CD4-positive, alpha-beta T cell treated with Interleukin-10 for 1 hour (primary cell): ENCODE measurements at places on chromosomes 13 and 19.
A peak's percentile ranks its signal among the peaks of the same experiment; 100 is the strongest.

GRCh38 chr13:75422028-75422427 lies 59.9 kb downstream of the TBC1D4 start:
- no peak for DNase-seq

DNA sequence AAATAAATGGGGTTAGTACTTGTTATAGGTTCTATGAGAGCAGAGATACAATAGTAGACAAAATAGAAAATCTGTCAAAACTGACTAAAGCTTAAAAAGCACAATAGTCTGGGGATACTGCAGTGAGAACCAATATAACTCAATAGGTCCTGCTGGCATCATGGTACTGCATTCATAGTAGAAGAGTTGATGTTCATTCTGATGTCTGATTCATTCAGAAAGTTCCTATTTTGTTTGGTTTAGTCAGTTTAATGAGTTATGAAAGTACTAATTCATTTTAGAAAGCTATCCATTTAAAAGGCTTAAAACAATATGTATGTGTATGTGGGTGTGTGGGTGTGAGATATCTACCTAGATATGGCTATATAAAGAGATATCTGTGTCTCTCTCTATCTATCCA lies 152.8 kb downstream of the LHFPL6 start:
- no peak for DNase-seq

GRCh38 chr13:32261567-32261966 lies 53.6 kb downstream of the ZAR1L start:
- no peak for DNase-seq

DNA sequence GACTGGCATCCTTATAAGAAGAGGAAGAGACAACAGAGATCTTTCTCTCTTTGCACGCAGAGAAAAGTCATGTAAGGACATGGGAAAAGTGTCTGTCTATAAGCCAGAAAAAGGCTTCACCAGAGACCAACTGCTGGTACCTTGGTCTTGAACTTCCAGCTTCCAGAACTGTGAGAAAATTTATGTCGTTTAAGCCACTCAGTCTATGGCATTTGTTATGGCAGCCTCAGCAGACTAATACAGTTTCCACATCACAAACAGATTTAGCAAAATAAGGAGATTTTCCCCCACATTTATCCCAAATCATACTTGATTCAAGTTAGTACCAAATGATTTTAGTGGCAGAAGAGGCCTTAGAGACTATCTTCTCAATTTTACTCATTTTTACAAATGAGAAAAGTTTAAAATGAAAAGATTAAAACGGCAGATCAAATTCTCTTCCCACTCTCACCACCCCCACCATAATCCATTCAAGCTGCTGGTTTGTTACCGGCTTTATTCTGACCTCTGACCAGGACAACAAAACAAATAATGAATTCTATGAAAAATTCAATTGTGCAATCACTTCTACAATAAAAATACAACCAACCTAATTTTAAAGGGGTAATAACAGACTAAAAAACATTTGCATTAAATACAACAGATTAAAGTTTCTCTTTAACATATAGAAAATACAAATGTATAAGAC lies 316.3 kb downstream of the TBC1D4 start:
- no peak for DNase-seq

DNA sequence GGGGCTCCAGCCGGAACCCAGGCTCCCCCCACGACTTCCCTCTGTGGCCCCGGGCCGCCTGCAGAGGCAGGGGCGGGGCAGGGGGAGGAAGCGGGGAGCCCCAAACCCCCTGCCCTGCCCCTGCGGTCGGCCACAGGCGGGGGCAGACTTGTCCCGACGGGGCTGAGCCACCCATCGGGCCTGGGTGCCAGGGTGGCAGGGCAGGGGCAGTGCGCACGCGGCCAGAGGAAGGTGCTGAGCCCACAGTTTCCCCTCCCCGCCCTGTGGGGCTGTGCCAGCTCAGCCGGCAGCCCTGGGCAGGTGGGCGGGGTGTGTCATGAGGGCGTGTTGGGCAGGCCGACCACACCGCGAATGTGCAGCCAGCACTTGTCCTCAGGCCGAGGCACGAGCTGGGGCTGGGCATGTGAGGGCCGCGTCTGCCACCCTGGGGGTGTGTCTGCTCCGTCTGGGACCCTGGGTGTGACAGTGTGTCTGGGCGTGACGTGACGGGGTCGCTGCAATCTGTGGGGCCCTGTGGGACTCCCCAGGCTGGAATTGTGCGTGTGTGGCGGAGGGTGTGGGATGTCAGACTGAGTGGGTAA lies 17.7 kb downstream of the CCDC97 start:
- DNase-seq: peak; percentile 89

DNA sequence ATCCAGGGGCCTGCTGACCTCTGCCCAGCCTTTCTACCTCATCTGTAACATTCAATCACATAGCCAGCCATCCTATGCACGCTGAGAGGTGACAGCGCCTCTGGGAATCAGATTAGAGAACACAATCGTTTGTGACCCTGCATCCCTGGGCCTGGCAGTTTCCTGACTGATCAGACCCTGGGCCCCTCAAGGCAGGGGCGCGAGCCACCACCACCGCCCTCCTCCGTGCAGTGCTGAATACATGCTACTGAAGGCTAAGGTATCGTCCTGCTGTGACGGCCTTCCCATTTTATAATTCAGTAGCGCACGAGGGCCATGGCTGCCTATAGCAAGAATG lies 1.3 kb downstream of the TMTC4 start:
- DNase-seq: no peak

- DNase-seq: no peak
Observed at GRCh38 chr13:106941779-106942178, 373.8 kb upstream of the ARGLU1 start.

- DNase-seq: no peak
Observed at GRCh38 chr13:91813253-91813652, 414.8 kb downstream of the GPC5 start.

GRCh38 chr19:13717194-13717643 lies 47.1 kb upstream of the MRI1 start:
- no peak for DNase-seq

GRCh38 chr19:42552086-42553065 lies 24.1 kb upstream of the CEACAM1 start:
- no peak for DNase-seq

DNA sequence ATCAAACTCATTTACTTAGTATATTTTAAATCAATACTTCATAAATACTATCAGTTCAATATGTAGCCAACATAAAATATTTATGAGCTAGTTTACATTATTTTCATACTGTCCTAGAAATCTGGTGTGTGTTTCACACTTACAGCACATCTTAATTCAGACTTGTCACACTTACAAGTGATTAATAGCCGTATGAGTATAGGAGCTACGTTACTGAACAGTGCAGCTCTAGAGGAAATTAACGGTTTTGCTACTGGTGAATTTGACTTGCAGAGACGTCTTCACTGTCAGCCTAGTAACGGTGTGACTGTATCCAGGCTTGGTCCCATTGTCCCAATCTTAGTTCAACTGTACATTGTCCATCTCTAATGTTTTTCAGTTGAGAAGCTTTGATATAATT lies 33.7 kb upstream of the POSTN start:
- DNase-seq: no peak

DNA sequence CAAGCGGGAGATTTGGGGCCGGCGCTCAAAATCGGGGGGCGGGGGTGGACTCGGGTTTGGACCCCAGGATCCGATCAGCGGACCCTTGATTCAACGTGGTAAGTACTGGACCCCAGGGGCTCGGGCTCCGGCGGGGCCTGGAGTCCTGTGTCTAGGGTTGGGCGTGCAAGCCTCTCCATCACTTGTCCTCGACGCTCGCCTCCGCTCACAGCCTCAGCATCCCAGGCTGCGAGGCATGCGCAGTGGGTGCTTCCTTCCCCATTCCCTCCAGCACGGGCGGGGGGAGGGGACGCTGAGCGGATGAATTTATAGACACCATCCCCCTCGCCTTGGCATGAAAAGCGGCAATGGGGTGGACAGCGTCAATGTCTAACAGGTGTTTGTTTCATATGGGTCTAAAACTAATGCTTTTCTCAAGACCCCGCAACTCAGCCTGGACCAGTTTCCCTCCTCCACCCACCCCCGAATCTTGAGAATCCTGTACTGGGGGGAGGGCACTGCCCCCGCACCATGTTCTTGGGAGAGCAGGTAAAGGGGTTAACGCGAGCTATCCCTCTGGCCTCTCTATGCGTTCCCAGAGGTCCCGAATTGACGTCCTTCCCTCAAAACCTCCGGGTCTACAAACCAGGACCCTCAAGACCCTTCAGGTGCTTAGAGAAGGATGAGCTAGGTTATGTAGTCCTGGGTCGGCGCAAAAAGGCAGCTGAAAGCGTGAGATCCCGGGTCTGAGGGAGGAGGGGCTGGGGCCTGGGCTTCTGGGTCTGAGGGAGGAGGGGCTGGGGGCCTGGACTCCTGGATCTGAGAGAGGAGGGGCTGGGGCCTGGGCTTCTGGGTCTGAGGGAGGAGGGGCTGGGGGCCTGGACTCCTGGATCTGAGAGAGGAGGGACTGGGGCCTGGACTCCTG lies 579 bp downstream of the CPT1C start:
- DNase-seq: peak; percentile 32

- no peak for DNase-seq
Observed at GRCh38 chr13:30850204-30850866, 55.7 kb upstream of the MEDAG start.

DNA sequence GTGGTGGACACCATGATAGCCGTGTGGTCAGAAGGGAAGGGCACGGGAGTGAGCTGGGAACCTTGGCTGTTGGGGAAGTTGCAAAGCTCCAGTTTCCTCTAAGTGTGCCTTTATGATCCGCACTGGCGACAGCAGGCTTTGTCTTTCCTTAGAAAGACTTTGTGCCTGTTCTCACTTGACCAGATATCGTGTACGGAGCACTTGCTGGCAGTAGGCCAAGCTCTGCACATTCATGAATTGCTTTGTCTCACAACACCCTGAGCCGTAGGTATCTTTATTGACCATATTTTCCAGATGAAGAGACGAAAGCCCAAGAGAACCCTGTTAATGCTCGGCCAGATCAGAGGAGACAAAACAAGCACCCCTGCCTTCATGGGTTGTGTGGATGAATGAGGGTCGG lies 15.1 kb downstream of the CUL4A start:
- DNase-seq: no peak

DNA sequence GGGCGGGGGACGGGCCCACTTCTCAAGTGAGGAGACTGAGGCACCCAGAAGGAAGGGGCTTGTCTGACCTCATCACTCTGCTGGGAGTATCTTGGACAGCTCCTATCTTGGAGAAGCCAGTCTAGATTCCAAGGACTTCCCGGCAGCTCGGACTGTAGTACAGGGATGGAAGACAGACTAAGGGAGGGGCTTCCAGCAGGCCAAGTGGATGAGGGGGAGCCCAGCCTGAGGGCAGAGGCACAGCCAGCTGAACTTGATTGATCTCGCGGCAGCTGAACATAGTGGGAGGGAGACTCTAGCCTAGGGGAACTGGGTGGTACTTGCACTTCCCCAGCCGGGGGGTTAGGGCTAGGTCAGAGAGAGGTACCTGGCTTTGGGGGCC lies 711 bp downstream of the CILP2 start:
- DNase-seq: no peak
